ENCODE measurements at places on chromosomes 12 and 14. TPM values are rescaled to one million over a fixed set of nuclear protein-coding genes. Genes with fewer than 3 reads are reported as not detected.

- H3K36me3 ChIP-seq, result no peaks in the 10 kb centered on the region
- no peak overlapping the region for H3K4me3 ChIP-seq
- H3K4me1 ChIP-seq, result no peaks in the 10 kb centered on the region
- H3K27ac ChIP-seq, result no peak overlapping the region
- no peak for DNase-seq
Observed at GRCh38 chr12:24991209-24992049, 42.5 kb upstream of the BCAT1 start.

DNA sequence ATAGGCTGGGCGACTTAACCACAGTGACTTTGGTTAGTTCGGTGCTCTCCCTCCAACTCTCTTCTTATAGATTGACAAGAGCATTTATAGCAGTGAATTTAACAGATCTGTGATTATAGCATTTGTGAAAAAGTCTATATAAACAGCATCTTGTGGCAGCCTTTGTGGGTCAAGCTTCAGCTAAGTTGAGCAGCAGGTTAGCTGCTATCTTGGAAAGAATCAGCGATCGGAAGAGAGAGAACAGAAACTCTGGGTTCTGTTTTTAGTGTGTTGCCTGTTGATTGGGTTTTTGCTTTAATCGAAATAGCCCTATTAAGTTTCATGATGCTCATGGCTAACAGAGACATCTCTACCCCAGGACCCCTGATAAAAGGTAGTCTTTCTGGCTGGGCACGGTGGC is 20.2 kb downstream of the EVL start:
- H3K36me3 ChIP-seq, result no peaks in the 10 kb centered on the region
- DNase-seq, result no peak
- H3K27ac ChIP-seq, result no peak overlapping the region
- no peaks in the 10 kb centered on the region for H3K27me3 ChIP-seq
- no peak overlapping the region for H3K4me3 ChIP-seq

HCAR1 gene
- total RNA-seq, result 1.5 TPM

TPPP2 gene
- total RNA-seq, result not detected

GRCh38 chr14:78491048-78491447 is 320.9 kb downstream of the NRXN3 start:
- H3K4me1 ChIP-seq, result no peaks in the 10 kb centered on the region
- no peak overlapping the region for H3K27ac ChIP-seq
- DNase-seq, result no peak

- no peaks in the 10 kb centered on the region for H3K4me1 ChIP-seq
- no peak for DNase-seq
- no peak overlapping the region for H3K27ac ChIP-seq
- no peaks in the 10 kb centered on the region for H3K36me3 ChIP-seq
Observed at GRCh38 chr12:78970041-78970440, 105.5 kb downstream of the SYT1 start.

DNA sequence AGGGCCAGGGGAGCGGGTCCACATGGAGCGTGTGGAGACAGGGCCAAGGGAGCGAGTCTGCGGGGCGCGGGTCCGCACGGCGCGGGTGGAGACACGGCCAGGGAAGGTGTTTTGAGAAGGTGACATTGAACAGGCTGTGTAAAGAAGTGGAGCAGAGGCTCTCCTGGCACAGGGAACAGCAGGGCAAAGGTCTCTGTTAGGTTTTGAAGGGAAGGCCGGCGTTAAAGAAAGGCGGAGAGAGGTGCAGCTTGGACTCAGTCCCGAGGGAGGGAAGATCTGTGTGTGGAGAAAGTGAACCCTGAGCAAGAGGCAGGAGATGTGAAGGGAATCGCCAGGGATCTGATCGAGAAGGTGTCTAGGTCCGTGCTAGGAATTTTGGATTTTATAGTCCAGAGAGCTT is 1.8 kb downstream of the PXMP2 start:
- DNase-seq, result no peak
- no peaks in the 10 kb centered on the region for H3K27me3 ChIP-seq
- peaks cover 6% of the 10 kb centered on the region for H3K4me1 ChIP-seq
- H3K4me3 ChIP-seq, result no peak overlapping the region
- no peaks in the 10 kb centered on the region for H3K36me3 ChIP-seq

TEAD4 gene
- 39.1 TPM for total RNA-seq

DNA sequence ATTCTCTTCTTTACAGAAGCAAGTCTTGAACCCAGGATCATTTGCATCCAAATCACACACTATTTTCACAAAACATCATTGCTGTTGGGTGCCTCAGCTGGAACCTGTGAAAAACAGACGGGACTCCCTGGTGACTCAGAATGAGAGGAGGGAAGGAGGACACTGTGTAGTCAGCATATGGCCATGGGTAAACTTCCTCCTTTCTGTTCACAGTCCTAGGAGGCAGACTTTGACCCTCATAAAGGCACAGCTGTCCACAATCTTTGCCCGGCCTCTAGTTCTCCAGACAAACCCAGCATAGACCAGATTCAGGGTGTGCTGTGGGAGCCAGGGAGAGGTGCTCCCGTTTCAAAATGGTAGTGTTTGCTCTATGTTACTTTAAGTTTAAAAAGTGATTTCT is 62.0 kb downstream of the DYRK2 start:
- no peak overlapping the region for H3K4me3 ChIP-seq
- no peak overlapping the region for H3K27ac ChIP-seq
- H3K27me3 ChIP-seq, result no peaks in the 10 kb centered on the region
- DNase-seq, result no peak
